ENCODE measurements at places on chromosomes 2 and 18.

DNA sequence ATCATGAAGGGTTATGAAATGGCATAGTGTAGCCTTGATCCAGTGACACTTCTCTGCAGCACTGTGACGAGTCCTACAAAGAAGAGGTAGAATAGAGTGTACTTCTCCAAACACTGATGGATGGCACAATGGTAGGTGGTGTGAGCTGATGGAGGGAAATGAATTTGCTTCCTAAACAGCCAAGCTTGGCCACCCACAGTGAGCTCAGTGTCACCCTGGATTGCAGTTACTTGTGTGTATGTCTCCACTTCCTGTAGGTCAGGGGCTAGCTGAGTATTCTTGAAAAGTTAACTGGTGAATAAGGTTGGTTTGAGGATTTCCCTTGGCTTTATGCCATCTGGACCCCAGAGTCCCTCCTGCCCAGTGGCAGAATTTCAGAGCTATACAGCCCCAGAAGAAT, 75.9 kb downstream of the VSNL1 start:
- no peak for DNase-seq

DNA sequence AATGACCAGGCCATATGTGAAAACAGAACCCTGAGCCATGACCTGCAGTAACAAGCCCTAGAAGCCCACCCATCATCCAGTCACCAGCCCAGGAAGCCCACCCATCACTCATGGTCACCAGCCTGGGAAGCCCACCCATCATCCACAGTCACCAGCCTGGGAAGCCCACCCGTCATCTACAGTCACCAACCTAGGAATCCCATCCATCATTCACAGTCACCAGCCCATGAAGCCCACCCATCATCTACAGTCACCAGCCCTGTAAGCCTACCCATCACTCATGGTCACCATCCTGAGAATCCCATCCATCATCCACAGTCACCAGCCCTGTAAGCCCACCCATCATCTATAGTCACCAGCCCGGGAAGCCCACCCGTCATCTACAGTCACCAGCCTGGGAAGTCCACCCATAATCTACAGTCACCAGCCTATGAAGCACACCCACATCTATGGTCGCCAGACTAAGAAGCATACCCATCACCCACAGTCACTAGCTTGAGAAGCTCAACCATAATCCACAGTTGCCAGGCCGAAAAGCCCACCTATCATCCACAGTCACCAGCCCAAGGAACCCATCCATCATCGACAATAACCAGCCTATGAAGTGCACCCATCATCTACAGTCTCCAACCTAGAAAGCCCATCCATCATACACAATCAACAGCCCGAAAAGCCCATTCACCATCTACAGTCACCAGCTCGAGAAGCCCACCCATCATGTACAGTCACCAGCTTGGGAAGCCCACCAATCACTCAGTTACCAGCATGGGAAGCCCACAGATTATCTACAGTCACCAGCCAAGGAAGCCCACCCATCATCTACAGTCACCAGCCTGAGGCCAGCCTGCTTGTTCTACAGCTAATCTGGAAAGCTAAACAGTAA, 91.9 kb downstream of the TWIST2 start:
- DNase-seq = no peak

DNA sequence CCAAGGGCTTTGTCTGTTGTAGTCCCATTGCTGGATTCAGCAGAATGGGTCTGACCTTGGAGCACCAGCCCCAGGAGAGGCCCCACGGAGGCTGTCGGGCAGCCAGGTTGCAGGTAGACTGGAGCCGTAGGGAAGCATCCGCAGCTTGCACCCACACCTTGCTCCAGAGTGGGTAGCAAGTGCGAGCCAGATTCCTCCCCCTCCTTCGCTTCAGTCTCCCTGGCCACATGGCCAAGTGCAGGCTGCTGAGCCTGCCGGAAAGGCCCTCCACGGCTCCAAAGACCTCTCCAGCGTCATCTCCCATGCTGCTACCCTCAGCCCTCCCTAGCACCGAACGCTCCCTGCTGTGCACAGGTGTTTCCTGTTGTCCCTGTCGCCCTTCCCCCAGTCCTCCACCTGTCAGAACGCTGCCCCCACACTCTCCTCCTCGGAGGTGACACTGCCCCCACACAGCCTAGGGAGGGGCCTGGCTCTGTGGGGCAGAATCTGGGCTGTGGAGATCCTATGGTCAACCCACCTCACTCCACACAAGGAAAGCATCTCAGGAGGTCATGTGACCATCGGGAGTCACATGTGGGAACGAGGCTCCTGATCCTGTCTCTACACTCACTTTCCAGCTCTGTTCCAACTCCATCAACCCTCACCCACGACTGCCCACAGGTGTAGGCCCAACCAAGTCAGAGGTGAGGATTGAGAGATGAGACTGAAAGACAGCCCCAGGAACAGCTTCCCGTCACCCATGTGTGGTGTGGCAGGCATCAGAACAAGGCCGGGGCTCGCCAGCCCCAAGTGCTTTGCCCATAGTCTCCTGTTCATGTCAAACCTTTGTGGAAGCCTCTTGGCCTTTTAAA, 8.3 kb downstream of the KCNF1 start:
- DNase-seq = no peak

DNA sequence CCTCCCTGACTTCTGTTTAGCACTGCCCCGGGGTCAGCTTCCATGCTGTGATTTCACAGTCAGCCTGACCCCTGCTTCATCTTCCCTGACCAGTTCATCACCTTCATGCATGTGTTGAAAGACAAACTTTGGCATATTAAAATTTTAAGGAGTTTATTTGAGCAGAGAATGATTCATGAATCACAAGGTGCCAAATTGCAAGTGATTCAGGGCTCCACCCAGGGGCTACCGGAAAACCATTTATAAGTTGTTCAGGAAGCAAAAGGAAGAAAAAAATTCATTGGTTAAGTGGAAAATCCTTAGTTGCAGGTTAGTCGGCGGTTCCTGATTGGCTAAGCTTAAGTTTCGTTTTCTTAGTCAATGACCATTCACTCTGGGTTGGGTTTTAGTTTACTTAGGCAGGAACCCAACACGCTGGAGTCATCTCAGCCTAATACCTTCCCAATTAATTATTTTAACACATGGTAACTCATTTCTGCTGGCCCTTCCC, 10.6 kb downstream of the IL1F10 start:
- no peak for DNase-seq

- no peak for DNase-seq
These were observed 254.2 kb downstream of the KCNS3 start for GRCh38 chr2:18132697-18133096.

- DNase-seq = no peak
These were observed 103.6 kb upstream of the SMAD2 start for GRCh38 chr18:48033790-48034650.

DNA sequence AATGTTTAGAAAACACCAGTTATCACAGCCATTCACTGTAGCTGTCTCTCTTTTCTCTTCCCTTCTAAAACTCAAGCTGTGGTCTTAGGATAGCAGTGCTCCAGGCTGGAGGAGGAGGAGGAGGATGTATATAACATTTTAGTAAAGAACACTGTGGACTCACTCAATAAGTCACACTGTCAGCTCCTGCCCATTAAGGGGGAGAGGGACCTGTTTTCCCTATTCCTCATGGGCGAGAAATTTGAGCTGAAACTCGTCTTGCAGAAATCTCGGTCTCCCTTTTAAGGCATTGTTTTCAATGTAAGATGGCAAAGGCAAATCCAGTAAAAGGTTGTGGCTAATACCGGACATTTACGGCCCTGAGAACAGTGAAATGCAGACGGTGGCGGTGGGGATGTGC, 114.8 kb upstream of the ZNF236 start:
- DNase-seq = no peak

GRCh38 chr2:221961561-221961960, 337.2 kb downstream of the PAX3 start:
- DNase-seq = no peak

- no peak for DNase-seq
These were observed 26.2 kb upstream of the PNPT1 start for GRCh38 chr2:55719852-55720251.

DNA sequence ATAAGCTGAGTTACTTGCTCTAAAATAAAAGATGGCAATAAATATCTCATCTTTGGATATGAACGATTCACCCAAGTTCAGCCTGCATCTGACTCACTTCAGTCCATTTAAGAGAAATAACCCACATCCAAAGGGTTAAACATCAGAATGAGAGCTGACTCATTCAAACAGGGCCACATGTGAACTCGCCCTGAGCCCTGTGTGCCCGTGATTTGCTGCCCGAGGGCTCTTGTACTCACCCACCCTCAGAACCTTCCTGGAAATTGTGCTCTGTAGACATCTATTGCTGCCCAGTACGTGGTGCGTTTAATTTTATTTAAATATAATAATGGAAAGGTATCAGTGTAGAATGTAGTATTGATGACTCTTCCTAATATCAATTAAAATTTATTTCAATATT, 66.9 kb upstream of the RBM44 start:
- DNase-seq = no peak

DNA sequence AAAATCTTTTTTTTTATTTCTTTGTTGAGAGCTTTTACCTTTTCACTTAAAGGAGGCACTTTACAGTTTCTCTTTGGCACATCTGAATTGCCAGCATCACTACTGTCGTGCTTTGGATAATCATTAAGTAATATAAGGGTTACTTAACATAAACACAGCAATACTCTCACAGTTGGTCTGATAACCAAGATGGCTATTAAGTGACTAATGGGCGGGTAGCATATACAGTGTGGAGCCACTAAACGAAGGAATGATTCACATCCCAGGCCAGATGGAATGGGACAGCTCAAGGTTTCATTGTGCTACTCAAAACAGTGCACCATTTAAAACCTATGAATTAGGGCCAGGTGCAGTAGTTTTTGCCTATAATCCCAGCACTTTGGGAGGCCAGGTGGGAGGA, 28.1 kb downstream of the USP37 start:
- DNase-seq = no peak

DNA sequence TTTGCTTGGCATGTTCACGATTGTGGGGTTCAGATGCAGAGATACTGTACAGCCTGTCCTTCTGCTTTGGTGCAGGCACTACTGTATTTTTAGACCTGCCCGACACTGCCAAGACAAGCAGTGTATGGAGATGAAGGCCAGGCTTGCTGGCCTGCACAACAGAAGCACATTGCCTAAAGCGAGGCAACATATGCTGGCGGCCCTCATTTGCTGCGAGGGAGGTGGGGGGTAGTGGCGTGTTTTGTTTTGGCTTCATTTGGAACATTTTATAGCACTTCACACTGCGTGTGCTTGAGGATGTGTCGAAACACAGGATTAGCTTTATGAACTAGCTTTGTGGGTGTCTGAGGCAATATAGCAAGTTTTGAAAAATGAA, 27.0 kb downstream of the TMEM182 start:
- DNase-seq = no peak

DNA sequence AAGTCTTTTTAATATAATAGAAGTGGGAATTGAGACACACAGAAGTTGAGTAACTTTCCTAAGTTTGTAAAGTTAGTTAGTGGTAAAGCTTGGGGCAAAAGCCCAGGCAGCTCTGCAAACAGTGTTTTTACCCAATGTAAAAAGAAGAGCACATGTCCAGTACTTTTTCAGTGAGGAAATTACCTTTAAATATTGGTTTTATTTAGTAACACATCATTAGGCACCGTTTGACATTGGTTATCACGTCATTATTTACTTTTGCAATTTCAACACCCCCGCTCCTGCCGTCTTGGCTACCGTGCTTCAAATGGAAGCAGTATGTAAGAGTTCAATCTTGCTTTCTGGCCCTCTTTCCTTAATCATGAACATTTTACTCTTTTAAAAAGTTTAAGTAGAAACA, 807.9 kb downstream of the EPHA4 start:
- DNase-seq = no peak

DNA sequence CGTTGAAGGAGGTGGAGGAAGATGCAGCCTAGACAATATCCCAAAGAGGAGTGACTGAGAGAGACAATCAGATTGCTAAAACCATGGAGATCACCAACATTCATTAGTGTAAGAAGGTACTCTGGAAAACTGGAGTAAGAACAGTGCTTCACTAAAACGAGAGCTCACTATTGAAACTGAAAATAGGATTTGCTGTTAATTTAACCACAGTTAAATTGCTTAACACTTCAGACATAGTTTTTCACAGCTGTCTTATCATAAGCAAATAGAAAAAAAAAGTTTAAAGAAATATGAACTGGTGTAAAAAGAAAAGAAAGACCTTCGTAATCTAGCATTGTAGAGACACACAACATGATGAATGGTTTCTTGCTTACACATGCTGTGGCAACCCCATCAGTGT, 1049.8 kb upstream of the CHAC2 start:
- no peak for DNase-seq

All from T-helper 17 cell (primary cell).